Upper lobe of right lung (tissue), 1 donor: ENCODE measurements at places on chromosomes 2 and 18. TPM values are rescaled to one million over a fixed set of nuclear protein-coding genes. Genes with fewer than 3 reads are reported as not detected.

DNA sequence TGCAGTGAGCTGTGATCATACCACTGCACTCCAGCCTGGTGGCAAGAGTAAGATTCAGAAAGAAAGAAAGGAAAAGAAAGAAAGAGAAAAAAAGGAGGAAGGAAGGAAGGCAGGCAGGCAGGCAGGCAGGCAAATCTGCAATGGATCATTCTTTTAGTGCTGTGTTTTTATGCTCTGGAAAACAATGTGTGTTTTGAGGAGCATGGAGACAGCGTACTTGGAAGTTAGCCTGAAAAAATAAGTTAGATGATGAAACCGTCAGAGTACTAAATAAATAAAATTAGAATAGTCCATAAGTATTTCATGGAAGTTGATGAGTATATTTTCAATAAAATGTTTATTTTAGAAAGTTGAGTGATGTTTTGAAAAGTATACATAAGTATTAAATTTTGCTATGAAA, 366.4 kb upstream of the CDH20 start:
- DNase-seq, result no peak
- H3K27ac ChIP-seq, result no peak overlapping the region
- no peak overlapping the region for H3K4me3 ChIP-seq
- H3K27me3 ChIP-seq, result no peaks in the 10 kb centered on the region
- H3K4me1 ChIP-seq, result no peaks in the 10 kb centered on the region

DNA sequence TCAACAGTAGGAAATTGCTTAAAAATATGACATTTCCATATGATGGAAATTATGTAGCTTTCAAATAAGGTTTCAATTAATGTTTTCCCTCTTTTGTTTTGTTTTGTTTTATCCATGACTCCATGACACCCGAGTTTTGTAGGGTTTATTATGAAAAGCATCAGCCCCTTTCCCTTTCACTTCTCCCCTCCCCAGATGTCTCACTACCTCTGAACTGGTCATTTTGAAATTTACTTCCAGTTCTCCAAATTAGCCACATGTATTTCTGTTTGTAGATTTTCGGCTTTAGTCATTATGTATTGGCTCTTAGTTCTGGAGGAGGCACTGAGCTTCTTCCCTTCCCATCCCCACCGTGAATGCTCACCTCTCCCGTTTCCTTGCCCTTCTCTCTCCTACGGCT, 18.6 kb upstream of the VPS4B start:
- H3K4me1 ChIP-seq, result no peaks in the 10 kb centered on the region
- no peak overlapping the region for H3K27ac ChIP-seq
- no peaks in the 10 kb centered on the region for H3K36me3 ChIP-seq
- no peaks in the 10 kb centered on the region for H3K27me3 ChIP-seq
- DNase-seq, result no peak
- H3K4me3 ChIP-seq, result no peak overlapping the region

DNA sequence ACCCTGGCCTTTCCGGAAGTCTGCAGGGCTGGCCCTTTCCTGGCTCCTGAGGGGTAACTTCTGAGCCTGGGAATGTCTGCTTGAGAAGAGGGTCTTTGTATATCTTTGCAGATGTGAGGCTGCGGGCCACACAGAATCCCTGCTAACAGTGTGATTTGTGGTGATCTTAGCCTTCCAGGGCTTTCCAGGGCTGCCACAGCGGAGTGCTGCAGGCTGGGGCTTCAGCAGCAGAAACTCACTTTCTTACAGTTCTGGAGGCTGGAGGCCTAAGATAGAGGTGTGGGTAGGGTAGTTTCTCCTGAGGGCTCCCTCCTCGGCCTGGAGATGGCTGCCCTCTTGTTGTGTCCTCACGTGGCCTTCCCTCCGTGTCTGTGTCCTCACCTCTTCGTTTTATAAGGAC, 294.7 kb upstream of the HS6ST1 start:
- no peaks in the 10 kb centered on the region for H3K27me3 ChIP-seq
- no peaks in the 10 kb centered on the region for H3K4me1 ChIP-seq
- DNase-seq, result peak; percentile 17

GRCh38 chr2:85129861-85130260, 3.3 kb upstream of the TCF7L1 start:
- no peak overlapping the region for H3K4me3 ChIP-seq
- H3K27ac ChIP-seq, result no peak overlapping the region
- no peaks in the 10 kb centered on the region for H3K36me3 ChIP-seq
- peaks cover 7% of the 10 kb centered on the region for H3K4me1 ChIP-seq
- DNase-seq, result no peak
- peaks cover 4% of the 10 kb centered on the region for H3K27me3 ChIP-seq

- H3K4me1 ChIP-seq, result no peaks in the 10 kb centered on the region
- no peaks in the 10 kb centered on the region for H3K27me3 ChIP-seq
- peaks cover 74% of the 10 kb centered on the region for H3K36me3 ChIP-seq
- DNase-seq, result no peak
Observed at GRCh38 chr2:151422917-151423439, 13.3 kb downstream of the RIF1 start.

DNA sequence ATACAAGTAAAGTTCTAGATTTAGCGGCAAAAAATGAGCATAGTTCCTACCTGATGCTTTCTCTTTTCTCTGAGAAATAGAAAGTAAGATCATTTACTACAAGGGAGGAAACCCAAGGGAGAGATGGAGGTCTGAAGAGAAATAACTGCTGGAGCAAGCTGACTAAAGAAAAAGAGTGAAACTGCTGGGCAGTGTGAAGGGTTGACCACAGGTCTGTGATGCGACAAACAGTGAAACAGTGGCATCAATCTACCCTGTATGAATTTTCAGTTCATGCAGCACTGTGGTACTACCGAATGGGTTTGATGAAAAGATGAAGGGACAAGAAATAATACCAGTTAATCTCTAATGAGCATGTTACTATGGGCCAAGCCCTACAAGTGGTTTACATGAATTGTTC, 52.2 kb downstream of the CUL3 start:
- H3K36me3 ChIP-seq, result peaks cover 22% of the 10 kb centered on the region
- no peaks in the 10 kb centered on the region for H3K27me3 ChIP-seq
- DNase-seq, result no peak
- no peak overlapping the region for H3K4me3 ChIP-seq

GRCh38 chr2:121489911-121490583, 40.6 kb upstream of the RNU4ATAC start:
- no peaks in the 10 kb centered on the region for H3K27me3 ChIP-seq
- H3K27ac ChIP-seq, result no peak overlapping the region
- no peak overlapping the region for H3K4me3 ChIP-seq
- H3K36me3 ChIP-seq, result no peaks in the 10 kb centered on the region

- peak; percentile 57 for DNase-seq
- peaks cover 10% of the 10 kb centered on the region for H3K27me3 ChIP-seq
- H3K36me3 ChIP-seq, result no peaks in the 10 kb centered on the region
- H3K4me3 ChIP-seq, result no peak overlapping the region
- no peak overlapping the region for H3K27ac ChIP-seq
- H3K4me1 ChIP-seq, result no peaks in the 10 kb centered on the region
Observed at GRCh38 chr2:241777686-241778627, 1.3 kb downstream of the GAL3ST2 start.

- H3K27ac ChIP-seq, result no peak overlapping the region
- H3K4me1 ChIP-seq, result no peaks in the 10 kb centered on the region
- H3K36me3 ChIP-seq, result no peaks in the 10 kb centered on the region
Observed at GRCh38 chr2:95354469-95354901, 48.0 kb upstream of the FAHD2A start.

- H3K27ac ChIP-seq, result no peak overlapping the region
- no peak for DNase-seq
- no peaks in the 10 kb centered on the region for H3K4me1 ChIP-seq
- H3K36me3 ChIP-seq, result no peaks in the 10 kb centered on the region
Observed at GRCh38 chr2:122816803-122817202, 1061.4 kb downstream of the TSN start.

The LIPG gene
- 10.2 TPM for total RNA-seq

The TMEM37 gene
- 23.8 TPM for total RNA-seq

The PIKFYVE gene
- total RNA-seq, result 32.5 TPM

The KLF7 gene
- total RNA-seq, result 62.1 TPM

The ANKAR gene
- total RNA-seq, result 10.7 TPM

The POTEI gene
- not detected for total RNA-seq

The ANTXR1 gene
- total RNA-seq, result 81.2 TPM

The ALPI gene
- total RNA-seq, result not detected

The PECR gene
- 18.9 TPM for total RNA-seq

The SPC25 gene
- 0.38 TPM for total RNA-seq

The ASIC4 gene
- total RNA-seq, result 0.55 TPM

The CRYBA2 gene
- total RNA-seq, result not detected
